ENCODE measurements at places on chromosomes 11 and 22. TPM values are rescaled to one million over a fixed set of nuclear protein-coding genes. Genes with fewer than 3 reads are reported as not detected.

C22orf31 gene
- total RNA-seq, result not detected

GNG3 gene
- total RNA-seq, result not detected

NLRP6 gene
- total RNA-seq, result not detected

HMBS gene
- total RNA-seq, result 16.0 TPM

MPPED1 gene
- total RNA-seq, result not detected
